Aortic smooth muscle cell (primary cell): ENCODE measurements at places on chromosomes 1 and 21. TPM values are rescaled to one million over a fixed set of nuclear protein-coding genes. Genes with fewer than 3 reads are reported as not detected.

Gene TTC4
- 16.0 and 19.4 TPM in 2 replicates for total RNA-seq

Gene PYHIN1
- not detected in 2 replicates for total RNA-seq

Gene ARHGEF16
- total RNA-seq: 0.25 and 0.40 TPM in 2 replicates

Gene TCHHL1
- not detected in 2 replicates for total RNA-seq

Gene SYT2
- under 0.01 TPM in 1 of 2 replicates, not detected in the other for total RNA-seq

Gene PRRX1
- 229 and 404 TPM in 2 replicates for total RNA-seq

Gene ADAM30
- not detected in 2 replicates for total RNA-seq

Gene PCSK9
- 0.25 and 0.40 TPM in 2 replicates for total RNA-seq

Gene OR2L8
- total RNA-seq: not detected in 2 replicates

Gene F5
- under 0.01 TPM in 1 of 2 replicates, not detected in the other for total RNA-seq

Gene SUSD4
- total RNA-seq: not detected in 2 replicates

Gene LDLRAD1
- total RNA-seq: not detected in 2 replicates

Gene SPRR2E
- not detected in 2 replicates for total RNA-seq

Gene CNTN2
- total RNA-seq: not detected in 2 replicates

Gene GPR37L1
- not detected in 2 replicates for total RNA-seq

Gene TIPRL
- total RNA-seq: 40.6 and 49.7 TPM in 2 replicates
